ENCODE measurements at places on chromosomes 5 and 9.

- DNase-seq, result no peak
Observed at GRCh38 chr9:8890695-8891094, 1091.1 kb upstream of the DMAC1 start.

- DNase-seq, result no peak
Observed at GRCh38 chr5:118233606-118234005, 754.7 kb downstream of the DTWD2 start.

GRCh38 chr5:54693936-54694657, 176.5 kb downstream of the SNX18 start:
- no peak for DNase-seq

DNA sequence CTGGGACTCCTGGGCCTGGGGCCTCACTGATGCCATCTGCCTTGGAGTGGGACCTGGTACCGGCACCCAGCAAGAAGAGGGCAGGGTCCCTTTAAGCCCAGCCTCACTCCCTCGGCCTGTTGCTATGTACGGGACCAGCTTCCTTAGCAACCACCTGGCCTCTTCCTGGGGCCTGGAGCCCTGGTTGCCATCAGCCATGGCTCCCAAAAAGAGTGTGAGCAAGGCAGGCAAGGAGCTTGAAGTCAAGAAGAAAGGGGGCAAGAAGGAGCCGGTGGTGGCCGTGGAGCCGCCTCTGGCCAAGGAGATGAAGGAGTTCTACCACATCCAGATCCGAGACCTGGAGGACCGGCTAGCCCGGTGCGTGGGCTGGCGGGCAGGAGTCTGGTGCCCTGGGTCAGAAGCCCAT, at the start of gene CFAP157:
CFAP157 (plus strand) TSS at position 153 of the 406 bp plus-strand sequence; CDS start at position 197, 44 bp downstream.
- DNase-seq, result no peak

DNA sequence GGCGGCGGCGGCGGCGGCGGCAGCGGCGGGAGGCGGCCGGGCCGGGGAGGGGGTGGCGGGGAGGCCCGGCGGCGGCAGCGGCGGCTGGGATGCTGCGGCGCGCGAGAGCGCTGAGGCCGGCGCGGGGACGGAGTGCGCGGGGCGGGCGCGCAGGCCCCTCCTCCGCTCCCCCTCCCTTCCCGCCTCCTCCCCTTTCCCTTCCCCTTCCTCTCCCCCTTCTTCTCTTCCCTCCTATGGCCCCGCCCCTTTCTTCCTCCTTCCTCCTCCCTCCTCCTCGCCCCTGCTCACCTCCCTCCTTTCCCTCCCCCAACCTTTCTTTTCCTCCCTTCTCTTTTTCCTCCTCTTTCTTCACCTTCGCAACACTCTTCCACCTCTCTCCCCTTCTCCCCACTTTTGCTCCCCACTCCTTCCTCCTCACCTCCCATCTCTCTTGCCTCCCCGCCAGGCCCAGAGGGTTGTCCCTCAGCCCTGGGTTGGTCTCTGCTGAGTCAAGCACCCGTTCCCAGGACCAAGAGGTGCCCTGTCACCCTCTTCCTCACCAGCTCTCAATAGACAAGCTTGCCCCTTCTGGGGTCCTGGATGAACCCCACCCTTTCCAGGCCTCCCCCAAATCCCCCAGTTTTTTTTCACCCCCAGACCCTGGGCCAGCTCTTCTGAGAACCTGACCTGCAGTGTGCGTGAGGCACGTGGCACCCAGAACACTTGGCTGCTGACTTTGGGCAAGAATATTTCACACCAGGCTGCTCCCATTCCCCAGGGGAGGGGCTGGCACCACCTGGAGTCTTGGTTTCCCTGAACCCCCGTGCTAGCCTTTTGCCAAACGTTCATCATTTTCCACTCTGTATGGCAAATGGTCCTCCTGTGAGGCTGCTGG, at the start of gene SEMA4D:
SEMA4D (minus strand) TSS at position 136 of the 874 bp plus-strand sequence. CDS start 92,657 bp downstream, outside the sequence.
- no peak for DNase-seq

All from stimulated activated CD8-positive, alpha-beta memory T cell treated with anti-CD3 and anti-CD28 coated beads, Interleukin-4, amount 100 ng/mL, for 1 hour (primary cell).